NCI-H1436 (cell line): ENCODE measurements at places on chromosomes 16 and 17.

DNA sequence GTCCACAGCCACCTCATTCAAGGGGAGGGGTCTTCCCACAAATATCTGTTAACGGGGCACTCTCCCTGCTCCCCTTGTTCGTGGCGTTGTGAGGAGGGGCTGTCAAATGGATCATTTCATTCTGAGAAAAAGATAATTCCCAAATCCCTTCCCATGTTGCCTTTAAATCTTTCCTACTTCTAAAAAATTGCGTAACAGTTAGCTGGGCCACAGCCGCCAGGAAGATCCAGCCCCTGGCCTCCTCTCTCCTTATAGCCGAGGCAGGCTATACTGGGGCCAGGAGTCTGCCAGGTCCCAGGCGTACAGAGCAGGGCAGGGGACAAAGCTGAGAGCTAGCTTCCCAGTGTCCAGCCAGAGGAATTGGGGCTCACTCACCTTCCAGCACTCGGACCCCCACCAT lies 430 bp downstream of the C16orf89 start:
- DNase-seq, result no peak

GRCh38 chr17:80453998-80454556 lies 22.3 kb downstream of the NPTX1 start:
- no peak for DNase-seq

- peak; percentile 64 for DNase-seq
Measured at GRCh38 chr16:19396555-19397011, 21.1 kb upstream of the TMC5 start.

DNA sequence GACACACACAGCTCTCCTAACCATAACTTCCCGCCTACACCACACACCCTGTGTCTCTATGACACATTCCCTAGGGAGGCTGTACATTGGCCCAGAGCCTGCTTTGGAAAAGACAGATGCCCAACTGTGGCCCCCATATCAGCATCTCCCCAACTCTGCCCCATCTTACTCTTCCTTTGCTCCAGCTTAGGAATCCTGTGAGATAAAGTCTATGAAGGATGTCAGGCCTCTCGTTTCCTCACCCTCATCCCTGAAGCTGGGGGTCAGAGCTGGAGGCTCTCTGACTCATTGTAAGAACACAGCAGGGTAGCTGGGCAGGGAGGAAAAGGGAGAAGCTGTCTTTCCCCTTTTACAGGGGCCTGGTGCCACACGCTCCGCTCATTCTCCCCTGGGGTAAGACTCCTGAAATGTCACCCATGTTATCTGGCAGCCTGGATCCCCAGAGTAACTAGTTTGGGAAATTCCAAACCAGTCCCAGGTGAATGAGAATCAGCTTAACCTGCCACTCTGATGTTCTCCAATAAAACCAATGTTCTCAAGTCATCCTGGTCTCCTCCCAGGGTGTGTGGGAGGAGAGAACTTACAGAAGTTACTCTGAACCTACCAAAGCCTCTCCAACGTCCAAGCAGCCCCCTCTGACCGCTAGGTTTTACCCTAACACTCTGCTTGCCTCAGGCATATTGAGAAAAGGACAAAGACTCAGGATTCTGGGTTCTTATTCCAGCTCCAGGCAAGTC lies 2.8 kb downstream of the RAPGEFL1 start:
- no peak for DNase-seq

DNA sequence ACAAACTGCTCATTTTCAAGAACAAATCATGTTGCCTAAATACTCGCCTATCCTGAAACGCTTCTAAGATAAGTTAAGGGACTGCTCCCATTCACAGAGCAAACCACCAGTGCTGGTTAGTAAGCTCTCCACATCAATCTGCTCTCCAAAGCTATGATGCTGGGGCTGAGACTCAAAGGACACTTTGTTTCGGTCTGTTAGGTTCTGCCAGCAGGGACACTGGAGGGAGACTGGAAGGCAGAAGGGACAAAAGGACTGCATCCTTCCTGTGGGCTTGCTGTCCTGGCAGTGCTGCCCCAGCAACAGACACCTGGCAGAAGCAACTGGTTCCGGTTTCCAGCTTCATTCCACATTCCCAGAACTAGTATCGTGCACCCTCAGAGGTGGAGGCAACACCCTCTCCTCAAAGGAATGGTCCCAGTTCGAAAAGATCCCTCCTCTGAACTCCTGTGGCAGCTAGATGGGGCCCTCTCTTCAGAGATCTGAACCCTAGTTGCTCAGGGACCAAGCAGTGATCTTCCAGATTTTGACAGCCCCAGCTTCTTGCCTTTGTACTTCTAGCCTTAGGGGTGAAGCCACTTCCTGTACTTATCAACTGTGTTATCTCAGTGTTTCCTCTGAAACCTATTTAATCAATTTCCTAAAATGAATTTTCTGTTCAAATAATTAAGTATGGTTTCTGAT lies 73.4 kb upstream of the GSG1L start:
- no peak for DNase-seq

- DNase-seq, result peak; percentile 98
Measured at GRCh38 chr17:44218344-44219107, 949 bp downstream of the UBTF start.

GRCh38 chr16:85517563-85518179 lies 95.5 kb upstream of the GSE1 start:
- no peak for DNase-seq

- no peak for DNase-seq
Measured at GRCh38 chr17:32971171-32971570, 20.5 kb upstream of the SPACA3 start.

GRCh38 chr17:1529863-1530262 lies 13.5 kb upstream of the INPP5K start:
- DNase-seq, result no peak

DNA sequence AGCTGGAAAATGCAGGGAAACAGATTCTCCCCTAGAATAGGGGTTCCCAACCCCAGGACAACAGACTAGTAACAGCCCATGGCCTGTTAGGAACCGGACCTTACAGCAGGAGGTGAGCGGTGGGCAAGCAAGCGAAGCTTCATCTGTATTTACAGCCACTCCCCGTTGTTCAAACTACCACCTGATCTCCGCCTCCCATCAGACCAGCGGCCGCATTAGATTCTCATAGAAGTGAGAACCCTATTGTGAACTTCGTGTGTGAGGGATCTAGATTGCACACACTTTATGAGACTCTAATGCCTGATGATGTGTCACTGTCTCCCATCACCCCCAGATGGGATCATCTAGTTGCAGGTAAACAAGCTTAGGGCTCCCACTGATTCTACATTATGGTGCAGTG lies 3.5 kb downstream of the CD300LB start:
- no peak for DNase-seq

- no peak for DNase-seq
Measured at GRCh38 chr17:65035704-65036103, 20.8 kb downstream of the GNA13 start.

- DNase-seq, result no peak
Measured at GRCh38 chr17:51692917-51693316, 432.6 kb downstream of the UTP18 start.

- DNase-seq, result no peak
Measured at GRCh38 chr16:46618516-46618915, 2.7 kb downstream of the SHCBP1 start.

DNA sequence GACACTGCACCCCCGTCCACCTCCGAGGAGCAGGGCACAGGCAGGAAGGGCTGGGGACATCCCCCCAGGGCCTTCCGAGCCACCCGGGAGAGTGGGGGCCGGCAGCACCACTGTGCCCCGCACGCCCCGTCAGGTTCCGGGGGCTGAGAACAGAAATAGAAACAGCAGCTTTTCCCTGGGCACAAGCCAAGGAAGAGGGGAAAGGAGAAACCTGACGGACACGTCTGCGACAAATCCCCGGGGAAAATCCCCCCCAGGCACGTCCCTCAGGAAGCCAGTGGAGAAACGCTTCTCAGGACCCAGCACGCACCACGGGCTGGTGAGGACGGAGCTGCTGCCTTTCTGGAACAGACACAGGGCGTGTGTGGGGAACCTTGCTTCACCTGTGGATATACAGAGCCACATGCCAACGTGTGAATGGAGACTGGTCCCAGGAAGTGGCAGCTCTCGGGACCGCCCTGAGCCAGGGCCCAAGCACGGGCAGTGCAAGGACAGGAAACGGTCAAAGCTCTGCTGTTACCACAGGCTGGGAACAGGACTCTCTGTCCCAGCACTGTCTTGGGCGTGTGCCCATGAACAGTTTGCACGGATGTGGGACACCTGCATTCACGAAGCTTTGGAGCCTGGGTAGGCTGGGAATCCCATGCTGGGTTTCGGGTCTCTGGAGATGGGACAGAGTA lies 1.2 kb upstream of the TMEM204 start:
- DNase-seq, result no peak
